Lower lobe of right lung (tissue), 2 donors: ENCODE measurements at places on chromosomes 11 and 22.

DNA sequence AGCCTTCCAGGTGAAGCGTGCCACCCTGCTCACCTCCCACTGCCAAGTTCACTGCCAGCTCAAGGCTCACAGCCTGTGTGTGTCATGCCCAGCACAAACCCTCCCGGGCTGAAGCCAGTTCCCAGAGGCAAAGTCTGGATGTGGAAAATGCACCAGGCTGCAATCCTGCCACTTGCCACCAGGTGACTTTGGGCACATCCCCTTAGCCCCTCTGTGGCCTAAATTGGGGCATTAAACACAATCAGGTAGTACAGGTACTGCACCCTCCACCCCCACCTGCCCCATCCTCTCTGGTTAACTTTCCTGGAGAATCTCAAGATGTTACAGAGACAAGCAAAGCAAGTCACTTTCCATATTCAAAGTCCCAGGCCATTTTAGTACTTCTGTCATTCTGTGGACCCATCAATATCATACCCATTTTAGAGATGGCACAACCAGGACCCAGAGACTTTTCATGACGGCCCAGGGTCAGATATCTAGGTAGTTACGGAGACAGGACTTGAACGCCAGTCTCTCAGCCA is 1.8 kb upstream of the RASD2 start:
- no peak for DNase-seq
- H3K27ac ChIP-seq: no peak overlapping the region
- H3K27me3 ChIP-seq: peaks cover 30% of the 10 kb centered on the region
- no peaks in the 10 kb centered on the region for H3K36me3 ChIP-seq

- H3K4me3 ChIP-seq: no peak overlapping the region
- DNase-seq: no peak
- no peak overlapping the region for H3K27ac ChIP-seq
- no peaks in the 10 kb centered on the region for H3K36me3 ChIP-seq
Measured at GRCh38 chr11:133968300-133968699, 11.5 kb upstream of the IGSF9B start.

- H3K4me1 ChIP-seq: peaks cover 4% of the 10 kb centered on the region
- no peaks in the 10 kb centered on the region for H3K27me3 ChIP-seq
- H3K4me3 ChIP-seq: no peak overlapping the region
Measured at GRCh38 chr11:6736495-6737121, 35.2 kb downstream of the OR2AG2 start.

- H3K4me3 ChIP-seq: no peak overlapping the region
- H3K36me3 ChIP-seq: peaks cover 24% of the 10 kb centered on the region
- no peak overlapping the region for H3K27ac ChIP-seq
Measured at GRCh38 chr11:43852057-43852636, 28.5 kb upstream of the ALKBH3 start.

- no peaks in the 10 kb centered on the region for H3K27me3 ChIP-seq
- H3K4me1 ChIP-seq: no peaks in the 10 kb centered on the region
- H3K36me3 ChIP-seq: no peaks in the 10 kb centered on the region
- no peak for DNase-seq
- H3K4me3 ChIP-seq: no peak overlapping the region
Measured at GRCh38 chr11:125468852-125469251, 27.2 kb downstream of the FEZ1 start.
